ENCODE measurements at places on chromosomes 1 and 21.
A peak's percentile ranks its signal among the peaks of the same experiment; 100 is the strongest.

- no peak for DNase-seq
These were observed 37.3 kb downstream of the ST7L start for GRCh38 chr1:112581586-112582192.

DNA sequence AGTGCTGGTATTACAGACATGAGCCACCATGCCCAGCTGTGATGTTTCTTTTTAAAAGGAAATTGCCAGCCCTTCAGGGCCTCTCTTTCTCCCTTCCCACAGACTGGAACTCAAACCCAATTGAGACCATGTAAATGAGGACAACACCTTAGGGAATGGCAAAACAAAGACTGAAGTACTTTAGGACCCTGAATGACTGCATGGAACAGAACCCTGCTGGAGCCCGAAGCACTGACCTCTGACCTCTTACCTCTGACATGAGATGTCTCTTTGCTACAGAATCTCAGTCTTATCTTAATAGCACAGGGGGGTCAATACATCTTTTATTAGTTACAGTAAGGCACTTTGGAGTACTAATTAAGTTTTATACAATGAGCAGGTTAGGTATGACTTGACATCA lies 15.5 kb upstream of the DR1 start:
- no peak for DNase-seq

- no peak for DNase-seq
These were observed 3.3 kb downstream of the UAP1 start for GRCh38 chr1:162564762-162565218.

GRCh38 chr1:94651076-94651475 lies 109.5 kb upstream of the F3 start:
- DNase-seq = no peak

- DNase-seq = no peak
These were observed 118.3 kb downstream of the TM2D1 start for GRCh38 chr1:61606448-61607312.

- no peak for DNase-seq
These were observed 18.3 kb downstream of the DEGS1 start for GRCh38 chr1:224201383-224201782.

DNA sequence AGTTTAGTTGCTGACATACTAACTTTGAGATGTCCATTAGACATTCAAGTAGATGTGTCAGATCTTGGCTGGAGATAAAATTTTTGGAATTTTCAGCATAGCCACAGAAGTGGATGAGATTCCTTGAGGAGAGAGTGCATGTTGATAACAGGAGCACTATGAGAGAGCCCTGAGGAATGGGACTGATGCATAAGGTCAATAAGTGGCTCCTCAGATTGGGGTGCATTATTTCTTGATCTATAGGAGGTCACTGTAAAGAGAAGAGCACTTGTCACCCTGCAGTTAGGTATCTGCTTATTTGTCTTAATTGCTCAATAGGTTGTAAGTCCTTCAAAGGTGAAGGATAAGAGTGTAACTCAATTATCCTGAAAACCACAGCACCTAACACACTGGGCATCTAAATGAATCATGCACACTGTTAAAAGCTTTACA lies 52.0 kb upstream of the TACSTD2 start:
- no peak for DNase-seq

- DNase-seq = no peak
These were observed 156.9 kb downstream of the PPP1R12B start for GRCh38 chr1:202505356-202505755.

DNA sequence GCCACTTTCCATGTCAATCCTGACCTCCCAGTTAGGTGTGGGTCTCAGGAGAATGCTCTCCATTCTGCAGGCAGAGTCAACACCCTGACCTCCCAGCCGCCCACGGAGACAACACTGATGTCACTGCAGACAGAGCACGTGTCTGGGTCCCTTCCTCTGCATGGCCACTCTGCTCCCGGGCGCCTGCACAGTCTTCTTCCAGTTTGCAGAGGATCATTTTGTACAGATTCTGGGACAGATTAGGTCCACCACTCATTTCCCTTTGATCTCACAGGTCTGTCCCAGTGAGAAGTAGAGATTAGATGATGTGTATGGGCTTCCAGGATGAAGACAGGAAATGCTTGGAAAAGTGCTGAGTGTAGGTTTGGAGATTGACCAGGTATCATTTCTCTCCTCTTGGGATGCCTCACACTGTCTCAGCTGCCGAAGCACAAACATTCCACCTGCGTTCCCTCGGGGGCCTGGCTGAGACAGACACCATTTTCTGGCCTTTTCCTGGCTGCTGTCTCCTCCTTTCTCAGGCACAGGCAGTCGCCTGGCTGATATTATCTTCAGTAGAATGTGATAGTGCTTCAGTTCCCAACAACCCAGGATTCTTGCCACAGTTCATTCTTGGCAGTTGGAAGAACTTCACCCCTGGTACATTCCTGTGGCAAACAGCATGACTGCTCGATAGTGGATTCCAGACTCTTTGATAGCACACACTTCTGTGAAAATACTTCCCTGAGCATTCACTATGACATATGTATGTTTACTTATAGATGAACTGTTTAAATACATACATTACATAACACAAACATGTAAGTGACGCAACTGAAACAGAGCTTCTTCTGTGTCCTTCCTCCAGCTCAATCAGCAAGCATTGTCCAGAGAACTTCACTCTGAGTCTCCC lies 7.9 kb downstream of the MYBPHL start:
- DNase-seq = no peak

DNA sequence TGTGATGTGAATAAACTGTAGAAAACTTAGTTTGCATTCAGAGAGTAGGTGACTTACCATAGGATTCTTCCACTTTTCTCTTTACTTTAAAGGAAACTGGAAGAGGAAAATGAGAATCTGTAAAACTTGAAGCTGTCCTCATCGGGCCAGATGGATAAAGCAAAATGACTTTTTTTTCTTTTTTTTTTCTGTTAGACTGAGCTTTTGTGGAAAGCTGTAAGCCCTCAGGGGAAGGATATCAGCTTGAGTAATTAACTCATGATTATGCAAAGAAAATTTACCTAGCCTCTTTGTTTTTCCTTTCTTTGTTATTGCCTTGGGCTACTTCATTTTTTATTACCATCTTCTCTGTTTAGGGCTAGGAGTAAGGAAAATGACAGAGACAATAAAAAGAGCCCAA lies 53.4 kb downstream of the DPH5 start:
- DNase-seq = no peak

DNA sequence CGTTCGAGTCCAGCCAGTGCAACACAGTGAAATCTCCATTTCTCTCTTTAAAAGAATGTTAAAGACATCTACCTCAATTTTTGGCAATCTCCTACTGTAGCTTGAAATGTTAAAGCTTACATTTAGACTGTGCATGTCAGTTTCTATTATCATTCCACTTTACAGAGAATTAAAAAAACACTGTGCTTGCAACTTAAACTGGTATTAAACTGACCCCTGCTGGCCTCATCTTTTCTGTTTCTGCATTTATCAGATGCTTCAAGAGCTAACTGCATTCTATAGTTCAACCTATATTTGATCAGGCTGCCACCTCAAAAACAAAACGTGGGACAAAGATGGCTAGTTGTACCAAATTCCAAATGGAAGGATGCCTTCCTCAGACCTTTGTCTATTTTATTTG lies 226.5 kb downstream of the SMYD3 start:
- DNase-seq = no peak

DNA sequence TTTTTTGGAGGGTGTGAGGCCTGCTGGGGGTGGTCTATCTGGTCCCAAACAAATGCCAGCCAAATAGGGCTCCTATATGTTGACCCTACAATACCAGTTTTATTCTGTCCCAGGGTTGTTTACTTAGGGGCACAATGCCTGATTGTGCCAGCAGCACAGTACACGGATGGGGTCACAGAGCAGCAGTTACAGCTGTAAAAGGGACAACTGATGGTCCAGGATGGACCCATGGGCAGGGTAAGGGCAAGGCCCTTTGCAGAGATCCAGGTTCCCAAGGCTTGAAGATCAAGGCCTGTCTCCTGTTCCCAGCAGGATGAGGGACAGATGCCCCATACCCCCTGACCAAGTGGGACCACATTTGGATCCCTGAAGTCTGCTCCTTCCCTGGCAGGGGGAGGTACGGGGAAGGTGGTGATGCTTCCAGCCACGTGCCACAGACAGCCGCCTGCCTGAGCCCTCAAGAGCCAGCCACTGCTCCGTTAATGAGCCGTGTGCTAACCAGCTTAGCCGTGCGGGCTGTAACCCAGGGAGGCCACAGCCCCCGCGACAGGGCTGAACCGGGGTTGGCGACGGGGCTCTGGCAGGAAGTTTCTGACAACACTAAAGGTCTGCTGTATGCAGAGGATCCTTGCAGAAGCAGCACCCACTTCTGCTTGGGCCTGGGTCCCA lies 18.2 kb downstream of the SLC6A9 start:
- no peak for DNase-seq

GRCh38 chr1:116091083-116091482 lies 20.1 kb upstream of the MAB21L3 start:
- no peak for DNase-seq

DNA sequence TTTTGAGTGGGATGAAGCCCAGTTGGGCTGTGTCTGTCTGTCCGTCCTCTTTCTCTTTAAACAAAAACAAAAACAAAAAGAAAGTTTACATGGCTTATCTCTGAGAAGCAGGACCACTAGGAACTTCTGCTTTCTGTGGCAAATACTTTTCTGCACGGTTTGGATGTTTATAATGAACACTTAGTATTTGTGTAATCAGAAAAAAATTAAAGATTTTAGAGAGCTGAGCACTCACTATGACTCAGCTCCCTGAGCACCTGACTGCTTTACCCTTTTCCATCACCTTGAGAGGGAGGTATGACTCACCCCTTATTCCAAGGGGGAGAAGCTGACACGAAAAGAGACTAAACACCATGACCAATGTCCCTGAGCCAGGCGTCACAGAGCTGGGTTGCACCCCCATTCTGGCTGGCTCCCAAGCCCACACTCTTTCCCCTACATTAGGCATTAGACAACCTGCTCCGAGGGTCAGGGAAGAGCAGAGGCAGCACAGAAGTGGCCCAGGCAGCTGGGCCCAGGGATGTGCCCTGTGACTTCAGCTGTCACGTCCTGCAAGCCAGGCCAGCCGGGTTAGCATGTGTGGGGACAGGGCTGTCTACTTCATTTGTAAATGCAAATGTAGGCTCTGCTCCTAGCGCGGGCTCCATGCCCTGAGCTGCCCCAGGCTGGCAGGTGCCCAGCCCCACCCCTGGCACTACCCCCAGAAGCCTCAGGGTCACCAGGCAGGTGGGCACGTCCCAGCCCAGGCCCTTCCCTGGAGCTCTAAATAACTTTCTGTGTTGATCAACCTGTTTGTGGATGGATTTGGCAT lies 30.4 kb downstream of the RAP1GAP start:
- peak; percentile 50 for DNase-seq

GRCh38 chr21:27595716-27596115 lies 628.8 kb upstream of the ADAMTS5 start:
- DNase-seq = no peak

GRCh38 chr1:30768159-30768829 lies 10.7 kb upstream of the LAPTM5 start:
- no peak for DNase-seq

DNA sequence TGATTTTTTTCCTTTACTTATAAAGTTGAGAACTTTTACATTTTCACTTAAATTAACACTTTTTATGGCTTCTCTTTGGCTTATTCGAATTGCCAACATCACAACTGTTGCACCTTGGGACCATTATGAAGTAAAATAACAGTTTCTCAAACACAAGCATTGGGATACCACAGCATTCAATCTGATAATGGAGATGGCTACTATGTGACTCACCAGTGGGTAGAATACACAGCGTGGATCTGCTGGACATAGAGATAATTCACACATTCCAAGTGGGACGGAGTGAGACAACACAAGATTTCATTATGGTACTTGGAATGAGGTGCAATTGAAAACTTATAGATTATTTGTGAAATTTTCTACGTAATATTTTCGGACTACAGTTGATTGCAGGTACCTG lies 68.0 kb downstream of the ADAMTS1 start:
- DNase-seq = no peak

DNA sequence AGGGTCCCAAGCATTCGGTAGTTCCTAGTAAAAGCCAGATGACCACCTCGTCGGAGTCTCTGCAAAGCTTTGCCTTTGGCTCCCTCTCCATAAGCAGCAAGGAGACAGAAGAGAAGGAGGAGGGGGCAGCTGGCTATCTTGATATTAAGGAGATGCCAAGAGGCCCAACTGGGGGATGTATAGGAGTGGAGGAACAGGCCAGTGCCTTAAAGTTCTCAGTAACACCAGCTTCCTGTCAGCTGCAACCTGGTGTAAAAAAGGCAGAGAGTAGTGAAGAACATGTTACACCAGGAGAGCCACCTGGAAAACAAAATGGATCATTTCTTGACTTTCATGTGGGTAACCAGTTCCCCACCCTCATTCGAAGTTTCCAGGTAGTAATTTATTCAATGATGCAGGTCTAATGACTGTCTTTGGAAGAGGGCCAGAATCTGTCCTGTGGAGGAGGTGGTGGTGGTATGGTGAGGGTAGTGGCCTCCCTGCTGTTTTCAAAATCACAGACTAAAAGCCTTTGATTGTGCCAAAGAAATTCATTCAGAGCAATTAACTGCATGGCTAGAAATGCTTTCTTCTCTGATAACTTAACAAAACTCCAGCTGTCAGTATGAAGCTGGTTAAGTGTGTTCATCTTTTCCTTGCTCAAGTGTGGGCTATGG lies 27.3 kb downstream of the TMEM200B start:
- DNase-seq = no peak

DNA sequence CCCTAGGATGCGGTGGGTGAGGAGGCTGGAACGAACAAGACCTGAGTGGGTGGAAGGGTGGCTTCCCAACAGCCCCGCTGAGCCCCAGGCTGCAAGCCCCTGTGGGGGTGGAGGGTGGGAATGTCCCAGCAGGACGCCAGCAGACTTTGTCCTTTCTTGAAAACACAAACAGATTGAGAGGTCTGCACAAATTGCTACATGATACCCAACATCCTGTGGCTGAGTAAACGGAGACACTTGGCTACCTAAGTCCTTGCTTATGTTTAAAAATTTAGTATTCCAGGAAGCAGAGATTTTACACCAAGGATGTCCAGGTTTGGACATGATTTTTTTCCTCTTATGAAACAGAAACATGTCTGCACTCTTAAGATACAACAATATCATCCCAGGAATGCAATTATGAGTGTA lies 11.8 kb upstream of the F3 start:
- DNase-seq = no peak

GRCh38 chr1:100580446-100580845 lies 42.5 kb downstream of the GPR88 start:
- DNase-seq = no peak

GRCh38 chr1:230070321-230071208 lies 3.5 kb downstream of the GALNT2 start:
- DNase-seq = no peak
